ENCODE measurements at places on chromosomes 6 and 20. TPM values are rescaled to one million over a fixed set of nuclear protein-coding genes. Genes with fewer than 3 reads are reported as not detected.

DNA sequence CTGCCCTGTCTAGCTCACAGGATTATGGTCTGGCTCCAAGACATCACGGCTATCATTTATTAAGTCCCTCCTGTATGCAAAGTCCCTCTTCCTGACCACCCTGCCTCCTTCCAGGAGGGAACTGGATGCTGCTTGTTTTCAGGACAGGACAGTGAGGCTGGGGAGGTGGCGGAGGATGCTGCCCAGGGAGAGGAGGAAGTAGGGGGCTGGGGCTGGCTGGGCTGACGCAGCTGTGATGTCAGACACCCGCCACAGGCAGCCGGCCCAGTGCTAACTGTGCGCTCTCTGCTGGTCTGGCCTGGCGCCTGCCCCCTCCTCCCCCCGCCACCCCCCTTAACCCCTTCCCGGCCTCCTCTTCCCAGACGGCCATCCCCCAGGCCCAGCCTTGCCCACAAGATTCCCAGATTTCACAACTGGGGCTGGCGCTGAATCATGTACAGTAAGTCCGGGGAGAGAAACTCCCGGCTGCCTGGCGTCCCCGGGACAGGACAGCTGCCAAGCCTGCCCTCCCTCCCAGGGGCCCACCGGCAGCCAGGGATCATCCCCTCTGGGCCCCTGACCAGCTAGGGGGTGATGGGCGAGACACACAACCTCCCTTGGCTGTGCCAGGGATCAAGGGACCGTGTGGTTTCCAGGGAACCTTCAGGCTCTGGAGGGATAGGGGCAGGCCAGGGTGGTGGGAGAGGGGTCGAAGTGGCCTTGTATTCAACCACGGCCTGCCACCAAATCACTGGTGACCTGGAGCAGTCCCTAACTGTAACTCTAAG, 118.1 kb downstream of the CEBPB start:
- DNase-seq = no peak

DNA sequence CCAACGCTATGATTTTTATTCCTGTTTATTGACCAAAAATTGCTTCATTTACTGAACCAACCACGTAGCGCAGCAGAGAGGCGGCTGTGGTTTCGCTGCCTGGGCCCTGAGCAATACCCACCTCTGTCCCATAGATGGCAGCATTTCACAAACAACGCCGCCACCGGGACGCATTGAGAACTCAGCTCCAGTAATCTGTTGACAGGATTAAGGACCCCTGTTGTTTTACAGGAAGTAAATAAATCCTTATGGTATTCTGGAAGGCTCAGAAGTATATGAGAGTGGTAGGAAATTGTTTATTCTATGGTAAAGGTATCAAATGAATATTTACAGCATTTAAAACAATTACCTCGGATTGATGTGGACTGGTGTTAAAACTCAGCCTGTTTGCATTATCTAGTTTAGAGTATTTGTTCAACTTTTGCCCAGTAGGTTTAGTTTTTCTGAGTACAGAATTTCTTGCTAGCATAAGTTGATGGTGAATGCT, 547.9 kb upstream of the SLC35B3 start:
- DNase-seq = peak; percentile 57

- no peak for DNase-seq
Observed at GRCh38 chr6:7991536-7991935, 72.7 kb downstream of the BLOC1S5 start.

The TUBB2B gene
- 22.4 TPM for polyA plus RNA-seq

All from urinary bladder (tissue), 4 donors.